ENCODE measurements at places on chromosomes 4 and X. TPM values are rescaled to one million over a fixed set of nuclear protein-coding genes. Genes with fewer than 3 reads are reported as not detected.

GRCh38 chr4:61245069-61245714, 45.1 kb downstream of the ADGRL3 start:
- DNase-seq: no peak
- no peaks in the 10 kb centered on the region for H3K27me3 ChIP-seq
- H3K27ac ChIP-seq: no peak overlapping the region
- no peaks in the 10 kb centered on the region for H3K4me1 ChIP-seq
- no peaks in the 10 kb centered on the region for H3K36me3 ChIP-seq
- H3K4me3 ChIP-seq: no peak overlapping the region

CMC4 gene
- polyA plus RNA-seq: 16.6 TPM

DNA sequence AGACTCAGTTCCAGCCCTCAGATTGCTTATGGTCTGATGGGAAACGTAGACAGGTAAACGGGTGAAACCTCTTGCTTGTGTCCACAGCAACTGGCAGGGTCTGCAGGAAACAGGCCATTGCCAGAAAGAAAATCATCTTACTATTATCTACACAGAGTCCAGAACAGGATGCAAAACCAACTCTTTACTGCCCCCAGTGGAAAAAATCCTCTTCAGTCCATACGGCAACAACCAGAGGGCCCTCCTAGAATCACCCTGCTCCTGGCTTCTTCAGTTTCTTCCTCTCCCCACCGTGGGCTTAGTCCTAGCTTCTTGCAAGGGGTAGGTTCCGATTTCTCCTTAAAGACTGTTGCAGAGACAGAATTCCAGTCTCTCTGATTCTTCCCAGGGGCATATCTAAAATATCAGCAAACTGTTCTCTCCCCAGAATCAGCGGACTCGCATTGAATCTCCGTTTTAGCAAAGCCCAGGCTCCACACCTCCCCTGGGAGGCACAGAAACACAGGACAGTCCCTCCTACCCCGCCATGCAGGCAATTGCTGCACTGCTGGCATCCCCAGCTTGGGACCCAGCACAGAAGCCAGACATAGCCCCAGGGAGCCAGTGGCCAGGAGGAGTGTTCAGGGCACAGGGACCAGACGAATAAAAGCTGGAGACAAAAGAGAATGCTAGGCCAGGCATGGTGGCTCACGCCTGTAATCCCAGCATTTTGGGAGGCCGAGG, 41.0 kb upstream of the SH3RF1 start:
- DNase-seq: no peak
- peaks cover 23% of the 10 kb centered on the region for H3K4me1 ChIP-seq

INTU gene
- polyA plus RNA-seq: 3.2 TPM

DNA sequence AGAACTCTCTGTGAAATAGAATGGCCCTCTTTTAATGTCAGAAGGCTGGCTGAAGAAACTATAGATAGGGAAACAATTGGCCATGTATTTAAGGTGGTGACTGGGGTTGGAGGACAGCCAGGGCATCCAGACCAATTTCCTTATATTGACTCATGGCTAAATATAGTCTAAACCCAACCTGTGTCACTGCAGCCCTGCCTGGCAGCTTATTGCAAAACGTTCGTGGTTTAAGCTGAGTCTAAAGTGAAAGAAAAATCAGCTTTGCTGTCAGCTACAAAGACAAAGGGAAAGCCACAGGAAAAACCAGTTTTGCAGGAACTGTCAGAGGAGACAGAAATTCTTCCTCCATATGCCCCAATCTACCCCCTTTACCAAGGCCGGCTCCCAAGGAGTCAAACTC, 902.8 kb upstream of the NDST4 start:
- H3K27me3 ChIP-seq: no peaks in the 10 kb centered on the region
- no peaks in the 10 kb centered on the region for H3K4me1 ChIP-seq

DNA sequence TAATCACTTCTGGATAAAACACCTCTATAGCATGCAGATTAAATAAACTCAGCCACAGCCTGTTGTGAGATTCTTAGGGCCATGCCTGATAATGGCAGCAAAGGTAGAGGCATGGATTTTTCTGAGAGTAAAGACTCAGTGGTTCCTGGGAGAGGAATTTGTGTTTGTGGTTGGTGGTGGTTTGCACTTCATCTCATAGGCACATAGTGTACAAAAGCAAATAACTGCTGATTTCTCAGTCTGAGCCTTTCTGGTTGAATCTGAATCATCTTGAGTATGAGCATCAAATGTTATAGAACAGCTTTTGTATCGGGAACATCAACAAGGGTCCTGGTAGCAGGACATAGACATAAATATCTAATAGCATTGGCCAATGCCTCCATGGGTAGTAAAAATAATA, 274.3 kb downstream of the FRMPD4 start:
- H3K36me3 ChIP-seq: no peaks in the 10 kb centered on the region
- no peak for DNase-seq
- H3K4me3 ChIP-seq: no peak overlapping the region

DNA sequence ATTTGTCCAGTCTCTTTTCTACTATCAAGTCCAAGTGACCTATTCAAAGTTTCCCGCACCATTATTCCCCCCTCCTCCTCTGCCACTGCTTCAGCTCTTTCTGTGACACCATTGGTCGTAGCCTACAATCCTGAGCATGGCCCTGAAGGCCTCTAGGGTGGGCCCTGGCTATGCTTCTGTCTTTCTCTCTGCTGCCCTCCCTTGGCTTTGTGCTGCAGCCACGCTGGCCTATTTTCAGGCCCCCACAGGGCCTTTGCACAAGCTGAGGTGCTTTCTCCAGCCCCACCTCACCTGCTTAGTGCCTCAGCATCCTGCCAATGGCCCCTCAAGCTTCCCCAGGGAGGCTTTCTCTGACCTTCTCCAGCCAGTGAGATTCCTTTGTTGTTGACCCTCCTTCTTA, 156.5 kb downstream of the NHS start:
- DNase-seq: no peak
- no peak overlapping the region for H3K4me3 ChIP-seq
- no peaks in the 10 kb centered on the region for H3K27me3 ChIP-seq
- H3K36me3 ChIP-seq: no peaks in the 10 kb centered on the region
- H3K4me1 ChIP-seq: no peaks in the 10 kb centered on the region

GRCh38 chr4:13331827-13332226, 152.3 kb downstream of the RAB28 start:
- H3K36me3 ChIP-seq: no peaks in the 10 kb centered on the region
- no peaks in the 10 kb centered on the region for H3K27me3 ChIP-seq

NUP62CL gene
- polyA plus RNA-seq: 2.6 TPM

DNA sequence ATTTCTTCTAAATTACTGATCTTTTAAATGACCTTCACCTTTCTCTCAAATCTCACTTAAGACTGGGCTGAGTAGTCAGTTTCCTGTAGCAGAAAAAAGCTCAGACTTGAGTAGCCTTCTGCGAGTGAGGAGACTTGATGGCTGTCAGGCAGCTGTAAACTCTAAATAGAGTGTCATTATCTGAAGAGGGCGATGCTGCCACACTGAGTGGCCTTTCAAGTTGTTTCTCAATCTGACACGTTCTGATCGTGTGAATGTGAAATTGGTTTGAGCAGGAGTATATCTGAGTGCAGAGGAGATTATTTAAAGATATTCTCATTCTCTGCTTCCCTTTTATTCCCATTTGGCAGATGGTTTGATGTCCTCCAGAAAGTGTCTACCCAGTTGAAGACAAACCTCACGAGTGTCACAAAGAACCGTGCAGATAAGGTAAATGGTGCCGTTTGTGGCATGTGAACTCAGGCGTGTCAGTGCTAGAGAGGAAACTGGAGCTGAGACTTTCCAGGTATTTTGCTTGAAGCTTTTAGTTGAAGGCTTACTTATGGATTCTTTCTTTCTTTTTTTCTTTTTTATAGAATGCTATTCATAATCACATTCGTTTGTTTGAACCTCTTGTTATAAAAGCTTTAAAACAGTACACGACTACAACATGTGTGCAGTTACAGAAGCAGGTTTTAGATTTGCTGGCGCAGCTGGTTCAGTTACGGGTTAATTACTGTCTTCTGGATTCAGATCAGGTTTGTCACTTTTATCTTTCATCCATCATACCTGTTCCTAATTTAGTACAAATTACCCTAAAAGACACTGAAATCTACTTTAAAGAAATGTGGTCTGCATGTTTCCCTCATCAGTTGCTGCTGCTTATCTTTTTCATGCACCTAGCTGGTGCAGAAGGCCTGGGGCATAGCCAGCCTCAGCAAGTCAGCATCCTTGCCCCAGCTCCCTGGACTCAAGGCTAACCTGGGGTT, 74.3 kb upstream of the MSANTD1 start:
- no peak overlapping the region for H3K27ac ChIP-seq
- DNase-seq: no peak
- peaks cover 5% of the 10 kb centered on the region for H3K4me1 ChIP-seq
- H3K36me3 ChIP-seq: peaks cover 15% of the 10 kb centered on the region
- no peak overlapping the region for H3K4me3 ChIP-seq

DNA sequence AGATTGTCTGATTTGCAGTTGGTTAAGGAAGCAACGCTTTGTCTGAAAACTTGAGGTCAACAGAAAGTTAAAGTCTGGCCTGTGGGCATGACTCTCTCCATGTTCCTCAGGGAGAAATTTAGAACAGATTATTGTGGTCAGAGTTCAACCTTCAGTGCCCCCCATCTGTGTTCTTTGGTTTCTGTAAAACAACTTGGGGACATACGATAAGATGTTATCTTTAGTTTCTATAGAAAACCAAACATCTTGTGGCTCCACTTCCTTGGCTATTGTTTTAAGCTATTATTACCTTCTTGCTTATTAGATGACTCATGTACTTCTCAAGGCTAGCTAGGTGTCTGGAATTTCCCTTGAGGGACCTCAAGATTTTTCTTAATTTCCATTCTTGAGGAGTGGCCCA, 507.7 kb downstream of the PDHA2 start:
- no peak overlapping the region for H3K4me3 ChIP-seq
- no peaks in the 10 kb centered on the region for H3K4me1 ChIP-seq
- DNase-seq: no peak
- no peaks in the 10 kb centered on the region for H3K36me3 ChIP-seq
- no peaks in the 10 kb centered on the region for H3K27me3 ChIP-seq
- no peak overlapping the region for H3K27ac ChIP-seq

CA5B gene
- polyA plus RNA-seq: 1.9 TPM

DNA sequence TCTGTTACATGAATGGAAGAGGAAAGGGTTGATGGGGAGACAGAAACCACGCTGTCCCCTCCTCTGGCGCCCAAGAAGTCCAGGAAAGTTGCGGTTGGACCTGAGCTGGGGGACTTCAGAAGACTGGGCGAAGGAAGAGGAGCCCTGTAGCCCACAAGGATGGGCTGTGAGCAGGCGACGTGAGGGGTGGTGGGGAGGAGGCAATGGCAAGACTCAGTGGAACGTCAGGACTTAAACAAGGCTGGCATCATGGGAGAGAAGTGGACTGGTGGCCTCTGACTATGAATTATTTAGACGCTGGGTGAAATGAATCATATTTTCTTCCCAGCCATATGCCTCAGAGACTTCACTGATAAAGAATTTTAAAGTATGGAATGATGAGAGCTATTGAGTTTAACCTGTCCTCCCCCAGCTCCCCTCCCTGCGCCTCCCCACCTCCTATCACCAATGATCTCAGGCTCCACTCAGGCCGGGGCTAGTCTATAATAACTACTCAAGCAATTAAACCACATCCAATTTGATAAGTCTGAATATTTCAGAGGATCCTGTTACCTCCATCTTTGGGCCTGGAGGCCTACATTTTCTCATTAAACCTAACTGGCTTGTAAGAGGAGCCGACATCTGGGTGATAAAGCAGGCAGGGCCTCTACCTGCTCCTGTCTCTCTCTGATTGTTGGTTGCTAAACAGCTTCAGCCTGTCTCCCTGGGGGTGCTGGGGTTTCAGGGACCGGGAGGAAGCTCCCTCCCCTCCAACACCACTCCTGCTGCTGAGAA, 63.6 kb downstream of the SMIM20 start:
- no peaks in the 10 kb centered on the region for H3K36me3 ChIP-seq
- H3K27ac ChIP-seq: no peak overlapping the region
- H3K4me3 ChIP-seq: no peak overlapping the region
- DNase-seq: no peak
- no peaks in the 10 kb centered on the region for H3K4me1 ChIP-seq
- H3K27me3 ChIP-seq: no peaks in the 10 kb centered on the region

- H3K4me1 ChIP-seq: no peaks in the 10 kb centered on the region
- no peak for DNase-seq
- no peak overlapping the region for H3K27ac ChIP-seq
- no peaks in the 10 kb centered on the region for H3K36me3 ChIP-seq
Measured at GRCh38 chrX:35090801-35091200, 148.2 kb downstream of the FAM47B start.

Measured in pancreas (tissue), 10 donors.